ENCODE measurements at places on chromosomes 16 and 17.

- DNase-seq = no peak
Measured at GRCh38 chr17:21676281-21677111, 15.8 kb upstream of the KCNJ18 start.

- DNase-seq = no peak
Measured at GRCh38 chr16:81453091-81453728, 8.6 kb downstream of the CMIP start.

DNA sequence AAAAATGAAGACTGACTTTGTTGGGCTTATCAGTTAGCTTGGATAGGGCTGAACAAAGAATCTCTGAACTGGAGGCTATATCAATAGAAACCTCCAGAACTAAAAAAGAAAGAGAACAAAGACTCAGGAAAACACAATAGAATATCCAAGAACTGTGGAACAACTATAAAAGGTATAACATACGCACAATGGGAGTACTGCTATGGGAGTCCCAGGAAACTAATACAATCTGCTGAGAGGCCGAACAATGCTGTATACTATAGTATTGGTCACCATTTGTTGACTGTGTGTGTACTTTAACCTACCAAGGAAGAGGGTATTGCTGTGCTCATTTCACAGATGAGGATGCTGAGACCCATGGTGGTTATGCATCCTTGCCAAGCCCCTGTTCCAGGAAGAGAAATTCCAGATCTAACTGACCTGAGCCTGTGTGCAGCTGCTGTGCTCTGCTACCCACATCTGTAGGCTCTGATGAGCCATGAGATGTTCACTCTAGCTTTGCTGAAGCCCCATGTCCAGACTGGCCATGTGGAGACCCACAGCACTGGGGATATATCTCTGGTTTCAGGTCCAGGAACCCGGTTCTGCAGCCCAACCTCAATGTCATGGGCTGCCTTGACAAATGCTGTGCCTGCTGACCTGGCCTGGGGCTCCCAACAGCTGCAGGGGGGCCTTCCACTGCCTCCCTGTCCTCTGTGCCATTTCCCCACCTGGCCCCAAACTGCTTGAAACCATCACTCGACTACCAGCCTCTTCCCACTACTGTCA is 254.3 kb upstream of the TNRC6C start:
- DNase-seq = no peak

DNA sequence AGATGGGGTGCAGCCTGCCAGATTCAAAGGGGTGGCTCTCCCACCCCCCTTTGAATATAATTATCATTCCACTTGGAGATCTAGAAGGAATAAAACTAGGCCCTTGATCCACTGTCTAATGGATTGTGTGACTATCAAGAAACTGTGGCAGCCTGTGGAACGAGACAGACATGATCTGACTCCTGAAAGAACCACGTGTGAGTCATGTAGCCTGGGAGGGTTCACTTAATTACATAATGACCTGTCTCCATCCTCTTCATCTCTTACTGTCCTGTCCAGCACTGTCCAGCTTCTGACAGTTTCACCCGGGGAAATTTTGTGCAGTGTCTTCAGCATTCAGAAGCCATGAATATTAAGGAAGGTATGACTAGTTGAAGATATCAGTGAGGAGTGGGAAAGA is 43.3 kb upstream of the CDH13 start:
- peak; percentile 14 for DNase-seq
